ENCODE measurements at places on chromosomes 1 and 21. TPM values are rescaled to one million over a fixed set of nuclear protein-coding genes. Genes with fewer than 3 reads are reported as not detected.

Gene VASH2
- total RNA-seq, result 0.27 TPM

Gene KRTAP7-1
- not detected for total RNA-seq

Gene ESPN
- total RNA-seq, result 1.3 TPM

Gene ARL8A
- total RNA-seq, result 21.6 TPM

Gene KIF2C
- total RNA-seq, result 2.0 TPM

Gene S100A5
- not detected for total RNA-seq

Gene PADI4
- not detected for total RNA-seq

Gene OVAAL
- total RNA-seq, result not detected

Gene ADPRS
- total RNA-seq, result 49.6 TPM

Gene SOX13
- total RNA-seq, result 28.5 TPM

Gene UHMK1
- total RNA-seq, result 28.5 TPM

Gene EMC1
- total RNA-seq, result 26.0 TPM

Gene C1orf87
- total RNA-seq, result not detected

Gene AIM2
- total RNA-seq, result not detected

Gene SELP
- 1.9 TPM for total RNA-seq

Gene SYCP1
- not detected for total RNA-seq

Gene AMY1A
- total RNA-seq, result not detected

Gene EYA3
- total RNA-seq, result 10.0 TPM

Gene LCE2A
- total RNA-seq, result not detected

DNA sequence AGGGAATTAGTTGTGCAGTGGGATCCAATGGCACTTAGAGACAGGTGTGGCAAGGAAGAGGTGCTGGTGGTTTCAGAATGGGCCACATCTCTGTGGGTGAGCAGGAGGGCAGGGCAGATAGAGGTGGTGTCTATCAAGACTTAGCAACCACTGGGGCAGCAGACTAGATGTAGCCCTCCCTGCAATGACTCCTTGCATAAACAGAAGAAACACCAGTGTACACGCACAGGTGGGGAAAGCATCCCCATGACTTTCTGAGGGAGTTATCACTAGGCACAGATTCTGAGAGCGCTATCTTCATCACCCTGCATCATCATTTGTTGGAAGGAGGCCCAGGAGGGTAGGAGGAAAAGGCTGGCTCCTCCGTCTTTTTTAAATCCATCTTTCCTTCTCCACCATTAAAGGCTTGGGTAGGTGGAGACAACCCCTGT is 58.4 kb downstream of the PLXNA2 start:
- DNase-seq, result no peak

GRCh38 chr1:104761961-104762570 is 1012.4 kb downstream of the AMY1C start:
- DNase-seq, result no peak

- no peak for DNase-seq
Measured at GRCh38 chr1:85660541-85660940, 47.7 kb downstream of the ZNHIT6 start.

DNA sequence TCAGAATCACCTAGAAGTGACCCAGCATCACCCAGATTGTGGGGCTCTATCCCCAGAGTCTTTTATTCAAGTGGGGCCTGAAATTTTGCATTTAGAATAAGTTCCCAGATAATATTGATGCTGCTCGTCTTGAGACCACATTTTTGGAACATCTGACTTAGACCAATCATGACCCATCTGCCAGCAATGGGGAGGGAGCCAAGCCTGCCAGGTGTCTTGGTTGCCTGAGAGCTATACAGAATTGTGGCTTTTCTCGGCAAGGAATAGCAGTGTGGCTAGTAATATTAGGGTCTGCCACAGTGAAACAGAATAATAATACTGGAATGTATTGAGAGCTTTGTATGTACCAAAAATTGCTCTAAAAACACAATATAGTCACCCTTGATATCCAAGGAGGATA is 31.1 kb upstream of the RGS8 start:
- no peak for DNase-seq

- DNase-seq, result no peak
Measured at GRCh38 chr1:173043253-173043652, 7.5 kb downstream of the TNFSF18 start.

GRCh38 chr21:28949318-28949717 is 43.4 kb downstream of the LTN1 start:
- DNase-seq, result no peak

DNA sequence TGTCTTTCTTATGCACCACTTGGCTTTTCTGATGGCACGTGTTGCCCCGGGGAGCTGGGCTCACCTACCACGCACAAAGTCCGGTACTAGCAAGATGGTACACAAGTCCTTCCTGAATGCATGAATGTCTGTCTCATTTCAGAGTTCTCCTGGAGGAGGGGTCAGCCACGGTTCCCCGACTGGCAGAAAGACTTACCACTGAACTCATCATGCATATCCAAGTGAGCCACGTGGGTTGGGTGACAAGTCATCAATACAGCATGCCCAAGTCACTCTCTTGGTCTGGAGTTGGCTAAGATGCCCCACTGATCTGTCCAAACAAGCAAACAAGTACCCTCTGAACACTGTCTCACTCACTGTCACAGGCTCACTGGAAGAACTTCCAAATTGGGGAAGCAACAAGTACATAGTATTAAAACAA is 28.6 kb upstream of the MX1 start:
- DNase-seq, result no peak

DNA sequence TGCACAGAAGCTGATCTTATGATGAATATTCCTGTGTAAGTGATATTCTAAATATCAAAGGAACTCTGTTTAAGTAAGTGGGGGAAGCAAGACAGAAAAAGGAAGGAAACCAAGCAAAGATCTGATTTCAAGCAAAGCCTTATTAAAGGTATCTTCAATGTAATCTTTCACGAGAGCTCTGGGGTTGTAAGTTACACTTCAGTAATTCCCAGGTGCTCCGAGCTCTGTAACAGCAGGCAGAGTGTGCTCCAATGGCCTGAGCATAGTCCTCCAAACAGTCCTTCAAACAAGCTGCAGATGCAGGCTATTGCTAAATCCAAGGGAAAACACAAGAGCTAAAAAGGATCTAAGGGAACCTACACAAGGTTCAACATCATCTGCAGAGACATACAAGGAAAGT is 949.7 kb upstream of the TMPRSS15 start:
- no peak for DNase-seq

DNA sequence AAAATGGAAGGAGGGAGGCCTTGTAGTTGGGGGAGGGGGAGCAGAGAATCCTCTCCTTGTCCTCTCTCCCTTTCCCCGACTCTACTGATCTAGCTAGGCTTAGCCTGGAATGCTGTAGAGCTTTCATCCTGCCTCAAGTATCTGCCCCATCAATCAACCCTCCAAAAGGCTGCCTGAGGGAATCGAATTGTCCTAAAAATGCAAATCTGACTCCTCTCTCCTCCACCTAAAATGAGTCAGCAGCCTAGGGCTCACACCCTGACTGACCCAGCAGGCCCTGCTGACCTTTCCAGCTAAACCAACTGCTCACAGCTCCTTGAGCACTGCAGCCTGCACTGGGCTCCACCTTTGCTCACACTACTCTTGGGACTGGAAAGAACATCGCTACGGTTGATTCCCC is 2.8 kb downstream of the HPDL start:
- DNase-seq, result no peak

DNA sequence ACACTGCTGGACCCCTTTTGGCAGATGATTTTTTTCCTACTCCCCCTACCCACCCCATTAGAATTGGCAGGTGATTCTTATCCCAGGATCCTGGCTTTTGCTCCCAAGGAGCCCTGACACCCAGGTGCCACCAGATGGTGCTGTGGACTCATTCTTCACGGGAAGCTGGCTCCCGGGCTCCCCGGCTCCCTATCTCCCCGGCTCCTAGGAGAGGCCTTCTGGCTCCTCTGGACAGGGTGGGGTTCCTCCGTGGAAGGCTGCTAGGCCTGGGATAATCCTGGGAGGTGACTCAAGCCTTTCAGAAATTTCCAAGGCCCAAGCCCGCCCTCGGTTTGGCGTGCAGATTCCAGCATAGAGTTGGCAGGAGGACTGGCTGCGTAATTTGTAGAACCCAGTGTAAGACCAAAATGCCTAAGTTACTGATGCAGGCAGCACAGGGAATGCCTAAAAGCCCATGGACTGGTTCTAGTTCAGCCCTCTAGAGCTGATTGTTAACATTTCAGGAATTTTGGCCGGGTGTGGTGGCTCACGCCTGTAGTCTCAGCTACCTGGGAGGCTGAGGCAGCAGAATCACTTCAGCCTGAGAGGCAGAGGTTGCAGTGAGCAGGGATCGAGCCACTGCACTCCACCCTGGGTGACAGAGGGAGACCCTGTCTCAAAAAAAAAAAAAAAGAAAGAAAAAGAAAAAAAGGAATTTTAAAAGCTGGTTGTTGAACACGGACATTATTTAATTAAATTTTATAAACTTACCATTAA is 6.8 kb upstream of the BSDC1 start:
- DNase-seq, result peak; percentile 94

DNA sequence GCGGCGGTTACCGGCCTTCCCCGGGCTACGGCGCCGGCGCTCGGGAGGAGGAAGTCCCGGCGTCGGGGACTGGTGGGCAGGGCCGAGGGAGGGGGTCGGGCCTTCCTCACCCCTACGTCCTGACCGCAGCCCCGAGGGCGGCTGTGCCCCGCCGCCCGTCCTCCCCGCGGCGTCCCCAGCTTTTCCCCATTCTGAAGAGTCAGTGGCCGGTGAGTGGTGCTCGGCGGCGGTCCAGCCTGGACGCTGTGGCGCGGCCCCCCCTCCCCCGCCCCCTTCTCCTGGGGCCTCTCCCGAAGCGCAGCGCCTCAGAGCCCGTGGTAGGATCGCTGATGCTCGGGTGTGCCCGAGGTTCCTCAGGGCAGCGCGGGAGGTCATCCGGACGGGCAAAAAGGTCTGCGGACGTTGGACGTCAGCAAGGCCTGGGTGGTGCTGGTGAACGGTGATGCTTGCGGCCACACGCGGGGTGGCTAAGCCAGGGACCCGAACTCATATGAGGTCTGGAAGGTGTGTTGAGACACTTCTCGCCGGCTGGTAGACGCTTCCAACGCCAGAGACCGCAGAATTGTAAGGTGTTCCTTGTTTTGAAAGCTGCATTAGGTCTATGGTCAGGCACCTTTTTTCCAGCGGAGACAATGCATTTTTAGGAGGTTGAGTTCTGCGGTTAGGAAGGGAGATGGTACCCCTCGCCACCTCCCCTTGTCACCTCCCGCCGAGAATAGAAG is 725 bp downstream of the SLC25A33 start:
- DNase-seq, result peak; percentile 82

DNA sequence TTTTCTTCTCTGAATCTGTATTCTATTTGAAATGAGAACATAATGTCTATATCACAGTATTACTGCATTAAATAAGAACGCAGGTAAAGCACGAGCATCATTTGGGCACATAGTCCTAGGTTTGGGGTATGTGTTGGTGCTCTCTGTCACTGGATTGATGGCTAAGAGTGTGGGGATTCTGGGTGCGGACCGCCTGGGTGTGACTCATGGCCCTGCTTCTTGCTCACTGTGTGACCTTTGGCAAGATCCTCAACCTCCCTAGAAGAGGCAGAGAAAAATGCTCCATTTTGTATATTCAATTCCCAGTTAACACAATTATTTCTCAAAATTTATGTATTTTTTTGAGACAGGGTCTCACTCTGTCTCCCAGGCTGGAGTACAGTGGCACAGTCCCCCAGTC is 99.7 kb downstream of the LAMC2 start:
- DNase-seq, result no peak

- no peak for DNase-seq
Measured at GRCh38 chr1:85135392-85135798, 65.4 kb downstream of the SYDE2 start.

- no peak for DNase-seq
Measured at GRCh38 chr1:11779715-11780379, 17.9 kb downstream of the C1orf167 start.

DNA sequence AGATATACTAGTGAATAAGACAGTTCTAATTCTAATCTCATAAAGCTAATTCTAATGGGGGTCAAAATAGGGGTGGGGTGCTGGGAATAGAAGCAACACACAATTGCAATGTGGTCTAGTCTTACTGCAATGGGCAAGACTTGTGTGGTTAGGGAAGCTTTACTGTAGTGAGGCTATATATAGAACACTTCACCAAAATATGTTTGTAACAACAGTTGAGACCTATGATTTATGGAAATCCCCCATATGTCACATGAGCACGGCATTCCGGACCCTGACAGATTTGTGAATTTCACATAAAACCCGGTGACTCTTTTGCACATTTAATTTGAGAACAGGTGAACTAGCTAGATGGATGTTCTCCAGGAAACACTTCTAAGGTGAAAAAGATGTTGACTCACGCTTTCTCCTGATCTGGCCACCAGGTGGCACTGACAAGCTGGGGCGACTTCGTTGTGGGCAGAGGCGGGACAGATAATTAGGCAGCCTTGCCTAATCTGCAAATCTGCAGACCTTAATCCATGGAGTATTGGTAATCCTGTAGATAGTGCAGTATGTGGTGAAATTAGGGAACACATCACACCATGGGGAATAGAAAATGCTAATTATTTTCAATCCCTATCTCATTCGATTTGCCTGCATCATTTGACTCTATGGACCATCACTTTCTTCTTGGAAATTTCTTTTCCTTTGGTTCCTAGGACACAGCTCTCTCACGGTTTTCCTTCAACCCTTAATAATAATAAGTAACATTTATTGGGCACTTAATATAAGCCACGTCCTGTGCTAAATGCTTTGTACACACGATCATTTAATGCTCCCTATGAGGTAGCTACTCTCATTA is 37.7 kb downstream of the KIAA0040 start:
- DNase-seq, result peak; percentile 85

- DNase-seq, result no peak
Measured at GRCh38 chr1:70415882-70416281, 4.8 kb downstream of the CTH start.

- no peak for DNase-seq
Measured at GRCh38 chr1:70760154-70760553, 287.5 kb downstream of the PTGER3 start.

GRCh38 chr1:229645324-229645993 is 19.4 kb downstream of the URB2 start:
- no peak for DNase-seq

GRCh38 chr1:17509363-17509762 is 30.1 kb upstream of the ARHGEF10L start:
- no peak for DNase-seq

DNA sequence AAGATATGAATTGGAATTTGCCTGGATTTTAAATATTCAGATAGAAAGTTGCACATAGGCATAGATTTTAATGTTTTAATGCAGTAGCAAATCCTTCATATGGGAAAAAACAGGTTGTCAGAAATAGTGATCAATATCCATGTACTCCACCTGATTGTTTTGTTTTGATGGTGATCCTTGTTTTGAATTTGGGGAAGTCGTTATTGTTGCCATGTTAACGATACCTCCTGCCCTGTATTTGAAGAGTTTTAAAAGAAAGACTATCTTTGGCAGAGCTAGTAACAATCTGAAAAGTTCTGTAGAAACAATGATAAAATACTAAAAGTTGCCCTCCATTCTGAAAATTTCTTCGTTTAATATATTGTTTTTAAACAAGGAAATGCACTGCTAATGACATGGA is 1.1 kb downstream of the CEP350 start:
- DNase-seq, result no peak

Data from sigmoid colon (tissue), 7 donors.